ENCODE measurements at places on chromosomes 5 and 9. TPM values are rescaled to one million over a fixed set of nuclear protein-coding genes. Genes with fewer than 3 reads are reported as not detected.

- H3K4me3 ChIP-seq: no peak overlapping the region
- no peaks in the 10 kb centered on the region for H3K4me1 ChIP-seq
- no peak for DNase-seq
- H3K36me3 ChIP-seq: no peaks in the 10 kb centered on the region
- no peak overlapping the region for H3K27ac ChIP-seq
Measured at GRCh38 chr5:15993919-15994318, 185.7 kb downstream of the MARCHF11 start.

DNA sequence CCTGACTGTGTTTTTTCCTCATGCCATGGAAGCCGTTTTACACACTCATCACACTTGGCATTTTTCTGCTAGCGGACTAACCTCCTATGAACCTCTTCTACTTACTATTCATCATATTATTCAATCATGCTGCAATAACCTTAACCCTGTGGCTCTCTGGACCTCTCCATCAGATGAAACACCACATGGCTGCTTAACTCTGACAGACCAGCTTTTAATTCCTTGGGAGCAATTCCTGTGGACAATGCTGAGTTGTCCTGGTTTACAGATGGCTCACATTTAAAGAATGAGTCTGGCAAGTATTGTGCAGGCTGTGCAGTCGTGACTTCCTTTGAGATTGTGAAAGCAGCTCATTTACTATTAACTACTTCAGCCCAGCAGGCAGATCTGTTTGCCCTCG, 9.0 kb downstream of the OR1J1 start:
- H3K36me3 ChIP-seq: no peaks in the 10 kb centered on the region
- H3K27me3 ChIP-seq: no peaks in the 10 kb centered on the region
- H3K4me1 ChIP-seq: peaks cover 6% of the 10 kb centered on the region
- no peak overlapping the region for H3K4me3 ChIP-seq

- H3K27me3 ChIP-seq: no peaks in the 10 kb centered on the region
- no peak for DNase-seq
- H3K4me1 ChIP-seq: no peaks in the 10 kb centered on the region
- H3K36me3 ChIP-seq: no peaks in the 10 kb centered on the region
Measured at GRCh38 chr9:23551311-23551721, 274.7 kb downstream of the ELAVL2 start.

Gene PLAC8L1
- 0.49 TPM for total RNA-seq

GRCh38 chr9:16561121-16561520, 309.3 kb downstream of the BNC2 start:
- peaks cover 6% of the 10 kb centered on the region for H3K4me1 ChIP-seq
- H3K36me3 ChIP-seq: no peaks in the 10 kb centered on the region
- H3K4me3 ChIP-seq: no peak overlapping the region
- H3K27me3 ChIP-seq: no peaks in the 10 kb centered on the region

Gene CRB2
- total RNA-seq: 0.05 TPM

GRCh38 chr5:90802474-90803317, 244.1 kb downstream of the ADGRV1 start:
- no peaks in the 10 kb centered on the region for H3K36me3 ChIP-seq
- no peaks in the 10 kb centered on the region for H3K27me3 ChIP-seq
- H3K27ac ChIP-seq: no peak overlapping the region

DNA sequence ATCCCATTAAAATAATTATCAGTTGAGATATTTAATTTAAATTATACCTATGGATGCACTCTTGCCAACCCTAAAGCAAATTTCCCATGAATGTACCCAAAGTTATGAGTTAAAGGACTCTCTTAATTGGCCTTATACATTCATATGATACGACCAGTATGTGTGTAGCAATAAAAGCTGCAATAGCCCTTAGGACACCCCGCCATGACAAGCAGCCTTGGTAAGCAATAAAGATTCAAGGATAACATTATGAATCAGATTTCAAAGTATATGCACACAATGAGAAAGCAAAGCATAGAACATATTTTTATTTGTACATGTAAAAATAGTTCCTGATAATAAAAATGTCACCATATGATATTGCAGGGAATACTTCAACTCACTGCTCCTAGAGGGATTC, 1699.3 kb upstream of the CDH9 start:
- no peaks in the 10 kb centered on the region for H3K4me1 ChIP-seq
- H3K27me3 ChIP-seq: no peaks in the 10 kb centered on the region
- H3K27ac ChIP-seq: no peak overlapping the region
- DNase-seq: no peak
- H3K4me3 ChIP-seq: no peak overlapping the region
- no peaks in the 10 kb centered on the region for H3K36me3 ChIP-seq

Gene LEAP2
- 0.61 TPM for total RNA-seq

Gene MRRF
- 46.9 TPM for total RNA-seq

Gene CXCL14
- 28.9 TPM for total RNA-seq

DNA sequence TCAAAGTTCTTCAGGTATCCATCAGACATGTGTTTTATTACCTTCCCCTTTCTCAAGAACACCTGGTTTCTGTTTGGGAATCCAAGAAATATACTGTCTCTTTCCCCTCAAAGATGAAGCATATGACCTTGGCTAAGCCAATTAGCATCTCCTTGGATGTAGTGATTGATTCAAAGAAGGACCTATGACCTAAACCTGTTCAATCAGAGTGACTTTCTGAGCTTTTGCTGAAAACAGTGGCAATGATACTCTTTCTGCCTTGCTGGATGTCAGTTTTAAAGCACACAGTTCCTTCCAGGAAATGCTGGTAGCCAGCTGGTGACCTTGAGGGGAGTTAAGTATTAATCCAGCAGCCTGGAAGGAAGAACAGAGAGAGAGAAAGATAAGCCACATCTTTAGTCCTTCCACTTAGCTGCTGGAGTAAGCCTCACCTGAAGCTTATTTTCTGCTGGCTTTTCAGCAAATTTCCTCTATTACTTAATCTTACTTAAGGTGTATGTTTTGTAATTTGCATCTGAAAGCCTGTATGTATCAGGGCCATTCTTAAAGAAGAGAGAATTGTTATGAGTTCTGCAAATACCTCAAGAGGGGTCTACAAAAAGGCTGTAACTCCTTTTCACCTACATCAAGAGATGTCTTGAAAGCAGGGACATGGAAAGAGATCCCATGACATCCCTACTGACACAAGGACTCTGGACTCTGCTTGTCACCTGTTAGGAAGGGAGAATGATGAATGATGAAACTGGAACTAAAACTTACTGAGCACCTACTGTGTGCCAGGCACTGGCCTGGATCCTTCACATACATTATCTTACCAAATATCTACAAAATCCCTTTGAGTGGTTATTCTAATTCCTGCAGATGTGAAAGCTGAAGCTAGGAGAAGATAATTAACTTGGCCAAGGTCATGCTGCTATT, 35.2 kb upstream of the PIK3R1 start:
- H3K4me3 ChIP-seq: no peak overlapping the region
- H3K4me1 ChIP-seq: no peaks in the 10 kb centered on the region
- H3K36me3 ChIP-seq: no peaks in the 10 kb centered on the region
- H3K27ac ChIP-seq: no peak overlapping the region

DNA sequence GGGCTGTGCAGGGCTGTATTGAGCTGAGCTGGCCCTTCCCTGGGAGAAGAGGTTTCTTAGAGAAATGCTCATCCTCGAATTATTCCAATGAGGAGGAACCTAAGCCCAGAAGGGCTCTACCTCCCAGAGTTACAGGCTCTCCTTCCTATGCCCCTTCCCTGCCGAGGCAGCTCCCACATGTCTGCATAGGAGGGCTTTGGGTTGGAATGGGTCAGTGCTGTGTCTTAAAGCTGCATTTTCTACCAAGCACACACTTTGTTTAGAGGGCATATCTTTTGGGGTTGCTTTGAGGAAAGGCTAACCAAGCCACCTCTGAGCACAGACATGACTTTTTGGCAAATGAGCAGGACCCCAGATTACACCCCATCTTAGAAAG, 9.1 kb downstream of the NEK6 start:
- DNase-seq: no peak
- H3K27me3 ChIP-seq: no peaks in the 10 kb centered on the region

DNA sequence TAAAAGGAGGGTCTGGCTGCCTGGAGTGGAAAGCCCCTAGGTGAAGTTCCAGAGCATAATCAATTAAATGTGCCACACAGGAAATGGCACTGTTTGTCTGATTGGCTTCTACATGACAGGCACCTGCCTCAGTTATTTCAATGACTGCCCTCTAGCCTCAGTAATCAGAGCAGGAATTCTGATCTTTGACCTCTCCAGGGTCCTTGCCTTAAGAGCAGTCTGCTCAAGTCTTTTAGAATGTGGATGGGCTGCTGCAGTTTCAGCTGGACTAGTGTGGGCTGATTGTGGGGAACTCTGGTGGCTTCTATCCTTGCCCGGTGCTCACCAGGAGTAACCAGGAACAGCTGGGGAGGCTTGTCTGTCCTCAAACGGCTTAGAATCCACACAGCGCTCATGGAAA, 98.9 kb downstream of the LIX1 start:
- no peaks in the 10 kb centered on the region for H3K27me3 ChIP-seq
- no peaks in the 10 kb centered on the region for H3K4me1 ChIP-seq
- H3K4me3 ChIP-seq: no peak overlapping the region
- no peak overlapping the region for H3K27ac ChIP-seq
- DNase-seq: no peak

GRCh38 chr5:117999939-118000549, 988.3 kb downstream of the DTWD2 start:
- DNase-seq: no peak
- no peaks in the 10 kb centered on the region for H3K36me3 ChIP-seq
- no peaks in the 10 kb centered on the region for H3K4me1 ChIP-seq
- no peak overlapping the region for H3K27ac ChIP-seq
- H3K27me3 ChIP-seq: no peaks in the 10 kb centered on the region
- H3K4me3 ChIP-seq: no peak overlapping the region

- peak overlapping the region; percentile 66 for H3K4me3 ChIP-seq
- H3K27ac ChIP-seq: no peak overlapping the region
- H3K4me1 ChIP-seq: no peaks in the 10 kb centered on the region
- H3K27me3 ChIP-seq: peaks cover 4% of the 10 kb centered on the region
Measured at GRCh38 chr5:141051521-141051866, 320 bp downstream of the PCDHB1 start.

DNA sequence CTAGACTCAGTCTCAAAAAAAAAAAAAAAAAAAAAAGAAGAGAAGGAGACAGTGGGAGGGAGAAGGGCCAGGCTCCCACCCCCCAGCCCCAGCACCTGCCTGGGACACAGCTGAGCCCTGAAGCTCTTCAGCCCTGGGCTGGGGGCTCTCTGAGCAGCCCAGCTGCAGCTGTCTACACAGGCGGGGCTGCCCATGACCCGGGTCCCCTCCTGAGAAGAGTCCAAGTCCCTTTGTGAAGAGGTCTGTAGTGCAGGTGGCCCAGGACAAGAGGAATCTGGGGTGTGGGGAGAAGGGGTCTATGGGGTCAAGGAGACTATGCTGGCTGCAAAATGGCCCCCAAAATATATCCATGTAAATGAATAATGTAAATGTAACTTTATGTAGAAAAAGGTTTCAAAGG, 6.7 kb upstream of the LCN2 start:
- no peaks in the 10 kb centered on the region for H3K36me3 ChIP-seq
- H3K27me3 ChIP-seq: no peaks in the 10 kb centered on the region

- H3K27ac ChIP-seq: peak overlapping the region; percentile 76
- H3K4me1 ChIP-seq: peaks cover 24% of the 10 kb centered on the region
- no peaks in the 10 kb centered on the region for H3K27me3 ChIP-seq
- DNase-seq: no peak
- no peak overlapping the region for H3K4me3 ChIP-seq
Measured at GRCh38 chr9:127154003-127154389, 31.6 kb upstream of the ANGPTL2 start.

DNA sequence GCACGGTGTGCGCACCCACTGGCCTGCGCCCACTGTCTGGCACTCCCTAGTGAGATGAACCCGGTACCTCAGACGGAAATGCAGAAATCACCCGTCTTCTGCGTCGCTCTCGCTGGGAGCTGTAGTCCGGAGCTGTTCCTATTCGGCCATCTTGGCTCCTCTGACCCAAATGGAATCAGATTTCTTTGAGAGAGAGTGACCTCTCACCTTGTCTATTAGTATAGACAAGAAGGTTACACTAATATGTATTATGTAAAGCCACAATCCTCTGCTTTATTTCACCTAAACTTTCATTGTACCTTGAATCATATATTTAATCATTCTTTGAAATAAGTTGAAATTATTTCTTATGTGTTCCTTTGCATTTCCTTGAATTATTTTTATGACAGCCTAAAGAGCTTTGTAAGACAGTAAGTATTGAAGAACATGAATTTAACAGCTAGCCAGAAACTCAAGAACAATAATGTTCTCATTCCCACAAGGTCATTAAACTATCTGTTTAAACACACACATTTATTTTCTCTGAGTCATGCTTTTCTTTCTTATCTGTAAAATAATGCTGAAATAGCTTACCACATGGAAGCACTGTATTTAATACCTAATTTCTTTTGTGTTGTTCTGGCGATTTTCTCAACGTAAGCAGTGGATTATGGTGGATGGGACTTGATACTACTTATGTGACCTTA, 91.8 kb upstream of the DMRTA1 start:
- no peak overlapping the region for H3K27ac ChIP-seq
- no peaks in the 10 kb centered on the region for H3K36me3 ChIP-seq
- no peak for DNase-seq
- no peak overlapping the region for H3K4me3 ChIP-seq

GRCh38 chr5:25190521-25191000, 545.8 kb upstream of the CDH10 start:
- H3K27me3 ChIP-seq: no peaks in the 10 kb centered on the region
- no peaks in the 10 kb centered on the region for H3K4me1 ChIP-seq
- H3K36me3 ChIP-seq: no peaks in the 10 kb centered on the region
- DNase-seq: no peak

DNA sequence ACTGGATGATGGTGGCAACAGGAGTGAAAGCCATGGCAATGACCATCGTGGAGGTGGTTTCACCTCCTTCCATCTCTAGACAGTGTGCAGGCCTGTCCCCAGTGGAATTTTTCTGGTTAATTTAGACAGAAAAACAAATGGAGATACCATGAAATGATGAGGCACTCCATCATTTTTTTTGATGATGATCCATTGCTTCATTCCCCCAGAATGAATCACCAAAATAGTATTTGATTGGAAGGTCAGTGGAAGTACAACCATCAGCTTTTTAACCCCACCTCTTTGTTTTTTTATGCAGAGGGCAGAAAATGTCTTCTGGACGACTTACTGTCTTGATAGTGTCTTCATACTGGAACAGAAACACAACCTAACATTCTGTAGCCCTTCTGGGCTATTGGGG, 42.6 kb upstream of the ADRA1B start:
- no peak overlapping the region for H3K27ac ChIP-seq
- no peaks in the 10 kb centered on the region for H3K27me3 ChIP-seq
- H3K36me3 ChIP-seq: no peaks in the 10 kb centered on the region
- H3K4me1 ChIP-seq: peaks cover 3% of the 10 kb centered on the region
- no peak overlapping the region for H3K4me3 ChIP-seq

GRCh38 chr5:124981901-124982300, 235.5 kb upstream of the ZNF608 start:
- H3K4me3 ChIP-seq: no peak overlapping the region
- H3K4me1 ChIP-seq: no peaks in the 10 kb centered on the region
- H3K27me3 ChIP-seq: no peaks in the 10 kb centered on the region
- H3K27ac ChIP-seq: no peak overlapping the region
- H3K36me3 ChIP-seq: no peaks in the 10 kb centered on the region

Gene SHROOM1
- 2.3 TPM for total RNA-seq

Data from psoas muscle (tissue), 8 donors.